ENCODE measurements at places on chromosomes 6 and 20.

DNA sequence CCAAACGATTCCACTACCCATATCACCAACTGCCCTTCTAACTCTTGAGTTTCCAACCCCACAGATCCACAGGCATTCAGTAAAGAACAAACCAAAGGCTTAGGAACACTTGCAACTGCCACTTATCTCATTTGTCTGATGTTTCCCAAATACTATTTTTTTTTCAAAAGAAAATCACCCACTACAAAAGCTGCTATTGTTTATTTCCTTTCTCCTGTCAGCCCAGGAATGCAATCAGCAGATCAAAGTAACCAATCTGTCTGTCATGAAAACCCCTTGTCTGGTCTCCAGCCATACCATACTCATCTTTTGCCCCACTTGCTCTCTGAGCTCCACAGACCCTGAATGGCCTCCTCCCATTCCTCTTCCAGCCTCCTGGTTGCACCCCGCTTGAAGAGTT, 8.8 kb upstream of the CST8 start:
- no peak for DNase-seq

GRCh38 chr6:163165922-163166321, 248.6 kb upstream of the QKI start:
- no peak for DNase-seq

DNA sequence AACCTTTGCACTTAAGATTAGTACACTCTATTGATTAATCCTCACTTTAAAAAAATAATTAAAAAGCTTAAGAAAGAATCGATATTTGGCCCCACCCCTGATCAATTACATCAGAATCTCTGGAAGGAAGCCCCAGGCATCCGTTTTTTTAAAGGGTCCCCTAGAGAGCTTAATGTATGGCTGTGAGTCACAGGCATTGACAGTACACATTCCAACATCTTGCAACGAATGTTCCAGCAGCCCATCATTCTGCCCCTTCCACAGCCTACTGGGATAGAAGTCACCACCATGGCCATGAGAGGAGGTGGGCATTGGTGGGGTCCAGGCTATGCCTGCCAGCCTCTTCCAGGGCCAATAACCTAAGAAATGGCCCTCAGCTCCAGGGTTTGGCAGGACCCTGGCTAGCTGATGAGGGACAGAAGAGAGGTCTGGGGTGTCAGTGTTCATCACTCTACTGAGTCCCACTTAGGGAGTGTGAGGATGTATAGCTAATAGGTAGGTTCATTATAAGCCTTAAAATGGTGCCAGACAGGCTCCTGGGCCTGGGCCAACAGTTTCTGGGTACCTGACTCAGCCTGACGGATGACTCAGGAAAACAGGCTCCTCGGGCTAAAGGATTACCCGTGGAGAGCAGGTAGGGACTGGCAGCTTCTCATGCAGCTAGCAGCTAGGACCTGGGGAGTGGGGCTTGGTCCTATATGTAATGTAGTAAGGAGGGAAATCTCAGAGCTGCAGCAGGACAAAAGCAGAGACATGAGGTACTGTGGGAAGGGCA, 40.4 kb downstream of the MDGA1 start:
- no peak for DNase-seq

GRCh38 chr6:88008411-88008810, 39.2 kb upstream of the SPACA1 start:
- no peak for DNase-seq

- DNase-seq = no peak
Observed at GRCh38 chr6:36370638-36371037, 16.8 kb downstream of the ETV7 start.

DNA sequence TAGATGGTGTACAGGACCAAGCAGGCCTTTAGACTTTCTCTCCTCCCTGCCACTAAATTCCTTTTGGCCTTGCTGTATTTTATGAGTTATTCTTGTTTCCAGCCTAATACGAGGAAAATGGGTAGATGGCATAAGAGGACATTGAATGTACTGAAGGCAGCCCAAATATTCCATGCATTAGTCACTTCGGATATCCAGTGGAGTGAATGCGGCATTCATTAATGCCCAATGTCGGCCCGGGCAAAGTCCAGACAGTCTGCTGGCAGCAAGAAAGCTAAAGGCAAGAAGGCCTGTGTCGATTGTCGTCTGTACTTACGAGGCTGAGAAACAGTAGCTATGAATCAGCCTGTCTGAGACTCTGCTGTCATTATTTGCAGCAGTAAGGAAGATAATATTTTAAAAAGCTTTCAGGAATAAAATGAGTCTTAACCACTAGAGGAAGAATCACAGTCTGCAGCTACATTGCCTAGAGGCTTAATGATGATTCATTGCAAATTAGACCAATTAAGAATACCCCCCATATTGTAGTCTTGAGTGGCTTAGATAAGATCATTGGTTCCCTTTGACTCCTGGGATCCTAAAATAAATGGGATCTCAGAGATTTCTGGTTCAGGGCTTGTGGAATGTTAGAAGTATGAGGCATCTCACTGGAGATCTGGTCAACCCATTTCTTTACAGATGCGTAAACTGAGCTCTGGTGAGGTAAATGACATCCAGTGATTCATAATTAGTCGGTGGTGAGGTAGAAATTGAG, 534.1 kb upstream of the JAG1 start:
- DNase-seq = no peak

DNA sequence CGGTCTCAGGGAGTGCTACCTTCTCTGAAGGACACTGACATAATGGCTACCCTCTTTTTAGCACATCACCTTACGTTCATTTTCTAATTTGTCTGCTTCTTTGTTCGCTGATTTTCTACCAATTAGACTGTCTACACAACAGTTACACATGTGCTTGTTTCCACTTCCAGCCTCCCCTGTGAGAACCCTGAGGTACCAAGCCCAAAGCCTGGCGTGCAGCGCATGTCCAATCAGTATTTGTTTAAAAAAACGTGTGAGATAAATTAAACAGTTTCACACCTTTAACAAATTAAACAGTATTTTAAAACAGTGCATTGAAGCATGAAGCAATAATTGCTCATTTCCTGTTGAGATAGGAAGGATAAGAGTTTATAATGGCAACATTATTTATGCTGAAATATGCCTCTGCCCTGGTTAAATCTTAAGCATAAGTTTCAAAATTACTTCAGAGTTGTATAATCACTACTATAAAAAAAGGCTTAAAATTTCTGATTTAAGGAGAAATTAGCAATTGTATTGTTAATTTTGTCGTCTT, 88.9 kb downstream of the MAP3K5 start:
- no peak for DNase-seq

GRCh38 chr20:31962761-31963160, 5.2 kb upstream of the XKR7 start:
- peak; percentile 81 for DNase-seq

GRCh38 chr20:60851826-60852704, 400.0 kb upstream of the CDH4 start:
- peak; percentile 75 for DNase-seq

DNA sequence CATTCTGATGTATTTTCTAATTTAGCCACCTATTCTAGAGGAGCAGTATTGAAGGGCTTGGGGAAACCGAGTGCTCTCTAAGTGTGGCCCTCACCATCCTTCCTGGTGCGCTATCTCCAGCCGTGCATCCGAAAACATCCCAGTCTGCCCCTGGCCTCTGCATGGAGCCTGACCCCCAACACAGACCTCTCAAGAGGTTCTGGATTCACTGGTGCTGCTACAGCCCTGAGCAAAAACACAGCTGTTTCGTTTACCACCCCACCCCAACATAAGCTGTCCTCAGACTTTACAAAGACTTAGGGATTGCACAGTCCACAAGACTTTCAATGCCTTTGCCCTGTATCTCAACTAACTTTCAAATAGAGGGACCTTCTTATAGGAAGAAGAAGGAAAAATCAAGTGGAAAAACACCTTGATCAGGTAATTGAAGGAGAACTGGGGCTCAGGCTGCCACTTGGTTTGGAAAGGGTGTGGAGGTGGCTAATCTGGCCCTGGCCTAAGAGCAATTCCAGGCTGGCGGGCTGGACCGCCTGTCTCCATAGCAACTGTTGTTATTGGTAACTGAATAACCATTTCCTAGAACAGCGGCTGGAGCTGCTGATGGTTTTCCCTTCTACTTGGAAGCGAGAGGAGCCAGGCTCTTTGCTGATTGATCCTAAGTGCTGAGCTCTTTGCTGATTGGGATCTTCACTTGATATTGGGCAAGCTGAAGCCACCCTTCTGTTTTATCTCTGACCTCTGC, 90.2 kb upstream of the TOX2 start:
- DNase-seq = no peak

- peak; percentile 50 for DNase-seq
Observed at GRCh38 chr6:63636518-63637021, 968 bp downstream of the PHF3 start.

DNA sequence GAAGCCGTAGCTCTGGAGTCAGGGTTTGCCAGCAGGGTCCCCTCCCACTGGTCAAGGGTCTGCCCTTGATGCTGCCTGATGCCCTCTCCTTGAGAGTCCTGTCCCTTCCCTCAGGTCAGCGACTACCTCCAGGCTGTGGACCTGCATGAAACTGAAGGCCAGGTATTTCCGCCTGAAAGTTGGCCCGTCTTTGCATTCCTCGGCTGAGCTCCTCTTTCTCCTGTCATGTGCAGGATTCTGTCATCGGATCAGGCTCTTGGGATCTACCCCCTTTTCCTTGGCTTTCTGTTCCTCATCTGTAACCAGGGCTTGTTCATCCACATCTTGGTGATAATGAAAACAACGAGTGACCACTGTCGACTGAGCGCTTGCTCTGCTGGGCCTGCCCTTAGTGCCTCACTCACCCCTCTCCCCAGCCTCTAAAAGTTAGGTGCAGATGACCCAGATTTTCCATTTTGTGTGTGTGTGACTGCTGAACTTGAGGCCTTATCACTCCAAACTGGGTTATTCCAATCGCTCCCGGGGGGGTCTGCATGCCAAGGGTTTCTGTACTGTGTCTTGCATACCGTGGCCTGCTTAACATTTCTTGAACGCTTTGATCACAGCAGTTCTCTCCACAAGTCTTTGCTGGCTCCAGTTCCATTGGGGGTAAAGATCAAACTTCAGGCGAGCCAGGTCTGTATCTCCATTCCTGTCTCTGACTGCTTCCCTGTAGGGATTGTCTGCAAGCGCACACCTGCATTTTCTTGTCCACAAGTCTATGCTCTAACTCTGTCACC, 81.6 kb downstream of the DTD1 start:
- no peak for DNase-seq

DNA sequence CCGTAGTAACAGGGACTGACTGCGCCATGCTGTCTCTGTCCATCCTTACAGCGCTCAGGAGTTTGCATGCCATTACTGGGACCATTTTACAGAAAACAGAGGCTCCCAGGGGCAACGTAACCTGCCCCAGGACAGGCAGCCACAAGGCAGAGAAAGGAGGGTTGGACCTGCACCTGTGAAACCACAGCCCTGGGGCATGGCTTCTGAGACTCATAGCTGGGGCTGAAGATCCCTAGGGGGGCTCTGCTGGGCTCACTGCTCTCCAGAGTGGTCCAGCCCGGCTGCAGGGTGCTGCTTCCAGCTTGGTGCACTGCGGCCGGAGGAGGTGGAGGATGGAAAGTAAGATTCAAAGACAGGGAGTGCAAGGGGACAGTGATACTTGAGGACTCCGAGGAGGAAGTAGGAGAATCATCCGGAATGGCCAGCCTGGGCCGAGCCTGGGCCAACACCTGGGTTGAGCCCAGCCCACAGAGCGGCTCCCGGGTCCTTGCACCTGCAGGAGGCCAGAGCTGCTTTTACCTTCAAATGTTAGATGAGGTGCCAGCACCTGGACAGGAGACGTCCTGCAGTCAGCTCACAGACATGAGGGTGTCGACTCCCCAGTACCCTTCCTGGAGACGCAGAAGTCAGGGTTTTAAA, 183.2 kb downstream of the CDH4 start:
- no peak for DNase-seq

DNA sequence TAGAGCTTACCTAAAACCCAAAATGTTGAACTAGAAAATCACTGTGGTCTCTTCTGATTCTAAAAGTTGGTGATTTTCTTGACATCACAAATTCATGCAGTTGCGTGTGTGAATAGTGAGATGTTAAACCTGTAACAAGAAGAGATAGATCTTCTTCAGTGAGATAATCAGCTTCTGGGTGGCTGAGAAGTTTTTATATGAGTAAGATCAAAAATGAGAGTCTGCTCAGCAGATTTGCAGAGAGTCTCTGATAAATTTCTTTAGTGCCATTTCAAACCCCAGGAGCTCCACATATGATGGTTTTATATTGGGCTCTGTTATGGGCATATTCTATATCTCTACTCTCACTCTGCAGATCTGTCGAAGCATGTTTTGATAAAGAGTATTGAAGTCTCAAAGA, 185.4 kb downstream of the ZFAND3 start:
- DNase-seq = no peak

- DNase-seq = no peak
Observed at GRCh38 chr6:136873748-136874147, 48.4 kb upstream of the SLC35D3 start.

GRCh38 chr20:34098570-34098969, 13.5 kb downstream of the EIF2S2 start:
- DNase-seq = no peak

DNA sequence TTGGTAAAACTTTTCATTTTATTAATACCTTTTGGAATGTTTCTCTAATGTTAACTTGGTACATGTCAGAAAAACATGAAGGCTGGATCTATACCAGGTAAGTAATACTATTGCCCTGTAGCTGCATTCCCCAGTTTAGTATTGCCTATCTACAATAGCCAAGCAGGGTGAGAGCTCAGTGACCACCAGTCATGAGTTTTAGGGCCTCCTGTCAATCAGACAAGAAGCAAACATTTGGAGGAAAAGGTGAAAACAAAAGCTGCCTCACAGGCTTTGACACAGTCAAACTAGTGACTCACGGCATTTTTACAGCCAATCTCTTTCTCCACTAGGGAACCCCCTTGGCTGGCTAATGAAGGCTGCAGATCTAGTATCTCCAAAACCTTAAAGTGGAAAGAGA, 9.5 kb upstream of the CDC5L start:
- DNase-seq = no peak

GRCh38 chr6:110338820-110339470, 19.2 kb downstream of the METTL24 start:
- DNase-seq = no peak

GRCh38 chr6:119337252-119337651, 12.3 kb downstream of the MAN1A1 start:
- no peak for DNase-seq

- DNase-seq = no peak
Observed at GRCh38 chr6:111600588-111601445, 4.9 kb downstream of the TRAF3IP2 start.

GRCh38 chr6:2942914-2943563, 28.3 kb downstream of the SERPINB6 start:
- no peak for DNase-seq

- DNase-seq = no peak
Observed at GRCh38 chr20:23048283-23049200, 930 bp downstream of the THBD start.

DNA sequence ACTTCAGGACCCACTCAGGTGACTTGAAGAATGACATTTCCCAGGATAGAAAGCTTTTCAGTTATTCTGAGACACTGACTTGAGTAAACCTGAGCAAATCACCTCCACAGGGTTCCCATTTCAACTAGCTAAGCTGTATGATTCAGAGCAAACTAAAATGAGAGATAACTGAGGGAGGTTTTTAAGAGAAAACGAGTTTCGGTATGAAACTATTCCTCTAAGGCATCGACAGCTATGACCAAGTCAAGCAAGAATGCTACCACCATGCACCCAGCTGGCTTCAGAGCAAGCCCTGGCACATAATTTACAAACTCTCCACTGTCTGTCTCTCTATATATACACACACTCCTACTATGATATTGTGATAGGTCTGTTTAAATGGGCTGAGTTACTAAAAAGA, 75.4 kb downstream of the PERP start:
- DNase-seq = no peak
